Stimulated activated CD8-positive, alpha-beta memory T cell treated with anti-CD3 and anti-CD28 coated beads, Interleukin-15, amount 100 ng/mL, for 4 hours (primary cell): ENCODE measurements at places on chromosomes 2 and 18.
A peak's percentile ranks its signal among the peaks of the same experiment; 100 is the strongest.

DNA sequence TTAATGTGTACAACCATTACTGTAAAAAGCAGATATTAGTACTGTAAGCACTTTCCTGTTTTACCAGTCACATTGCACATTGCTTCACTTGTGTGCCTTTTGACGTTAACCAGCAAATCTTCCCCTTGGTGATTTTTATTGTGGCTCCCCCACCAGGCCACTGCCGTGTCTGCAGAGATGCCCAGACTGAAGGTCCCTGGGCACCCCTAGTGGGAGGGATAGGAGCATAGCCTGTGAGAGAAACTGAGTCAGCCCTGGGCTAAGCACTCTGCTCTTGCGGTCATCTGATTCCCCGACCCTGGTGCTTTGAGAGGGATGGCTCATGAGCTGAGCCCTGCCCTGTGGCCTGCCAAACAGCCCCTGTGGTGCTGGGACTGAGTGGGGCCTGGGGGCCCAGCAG lies 73.4 kb downstream of the INPP4A start:
- no peak for DNase-seq

DNA sequence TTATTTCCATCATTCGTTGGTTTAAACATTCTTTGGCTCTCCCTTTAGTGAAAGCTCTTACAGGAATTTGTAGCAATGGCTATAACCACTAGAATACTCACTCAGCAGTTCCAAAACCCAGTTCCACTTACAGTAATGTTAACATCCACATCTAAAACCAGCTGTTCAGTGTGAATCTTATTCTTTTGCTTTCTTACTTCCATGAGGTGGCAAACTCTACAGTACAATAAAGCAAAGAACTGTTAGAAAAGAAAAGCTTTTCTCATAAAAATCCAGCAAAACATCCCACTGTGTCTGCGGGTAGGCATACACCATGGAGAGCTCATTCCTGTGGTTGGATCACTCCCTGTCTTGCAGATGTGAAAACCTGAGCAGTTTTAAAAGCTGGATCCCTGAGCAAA lies 147.1 kb downstream of the ARHGAP28 start:
- no peak for DNase-seq

DNA sequence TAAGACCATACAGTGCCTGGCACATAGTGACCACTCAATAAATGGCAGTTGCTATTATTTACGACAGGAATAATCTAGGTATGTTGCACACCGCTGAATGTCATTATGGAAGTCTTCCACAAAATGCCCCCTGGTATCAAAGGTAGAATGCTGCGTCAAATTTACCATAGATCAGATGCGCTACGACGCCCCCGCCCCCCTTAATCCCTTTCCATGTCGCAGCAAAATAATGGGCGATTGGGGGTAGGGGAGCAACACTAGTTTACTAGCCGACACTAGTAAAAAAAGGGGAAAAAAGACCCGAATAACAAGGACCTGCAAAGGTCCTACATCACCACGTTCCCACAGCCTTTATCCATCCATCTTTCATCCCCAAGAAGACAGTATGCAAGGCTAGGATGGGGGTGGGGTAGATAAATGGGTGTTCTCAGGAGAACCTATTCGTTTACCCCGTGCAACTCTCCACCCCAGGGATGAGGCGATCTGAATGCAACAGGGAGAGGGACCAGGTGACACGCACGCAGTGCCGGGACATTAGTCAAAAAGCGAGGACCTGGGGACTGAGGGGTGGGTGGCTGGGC lies 455 bp downstream of the PREPL start:
- DNase-seq, result no peak

DNA sequence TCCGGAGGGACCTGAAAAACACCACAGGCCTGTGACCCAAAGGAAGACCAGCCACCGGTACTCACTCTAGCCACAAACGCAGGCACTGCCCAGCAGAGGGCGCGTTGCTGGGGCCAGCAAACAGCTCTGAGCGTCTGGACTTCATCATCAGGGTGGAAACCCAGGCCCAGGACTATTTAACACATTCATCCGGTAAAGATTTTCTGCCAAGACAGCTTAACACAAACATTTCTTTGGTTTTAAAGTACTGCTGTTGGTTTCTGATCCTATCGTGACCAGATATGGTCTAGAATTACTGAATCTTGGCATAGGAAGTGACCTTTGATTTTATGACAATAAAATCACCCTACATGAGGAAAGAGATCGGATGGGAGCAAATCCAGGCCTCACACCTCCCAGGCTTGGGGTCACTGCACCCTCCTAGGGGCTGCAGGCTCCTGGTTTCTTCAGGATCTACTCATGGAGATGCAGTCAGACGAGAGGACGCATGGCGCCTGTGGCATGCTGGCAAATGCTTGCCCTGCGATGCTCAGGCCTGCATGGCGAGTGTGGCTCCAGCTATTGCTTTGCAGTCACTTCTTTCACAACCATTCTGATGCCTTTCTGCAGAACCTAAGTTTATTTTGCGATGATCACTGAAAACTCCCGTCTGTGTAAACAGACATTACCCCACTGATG lies 130.4 kb downstream of the COL4A4 start:
- no peak for DNase-seq

DNA sequence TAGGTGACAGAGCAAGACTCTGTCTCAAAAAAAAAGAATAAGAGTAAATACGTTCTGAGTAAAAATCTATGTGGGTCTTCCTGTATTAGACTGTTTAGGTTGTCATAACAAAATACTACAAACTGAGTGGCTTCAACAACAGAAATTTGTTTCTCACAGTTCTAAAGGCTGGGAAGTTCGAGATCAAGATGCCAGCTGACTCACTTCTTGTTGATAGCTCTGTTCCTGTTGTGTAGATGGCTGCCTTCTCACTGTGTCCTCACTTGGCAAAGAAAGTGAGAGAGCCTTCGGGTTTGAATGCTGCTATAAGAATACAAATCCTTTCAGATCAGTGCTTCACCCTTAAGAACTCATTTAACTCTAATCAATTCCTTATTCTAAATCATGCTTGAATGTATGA lies 430.0 kb upstream of the VWC2L start:
- DNase-seq, result no peak

GRCh38 chr18:7370375-7370774 lies 139.5 kb downstream of the LRRC30 start:
- no peak for DNase-seq

GRCh38 chr2:112073875-112074274 lies 18.8 kb downstream of the TMEM87B start:
- DNase-seq, result no peak

DNA sequence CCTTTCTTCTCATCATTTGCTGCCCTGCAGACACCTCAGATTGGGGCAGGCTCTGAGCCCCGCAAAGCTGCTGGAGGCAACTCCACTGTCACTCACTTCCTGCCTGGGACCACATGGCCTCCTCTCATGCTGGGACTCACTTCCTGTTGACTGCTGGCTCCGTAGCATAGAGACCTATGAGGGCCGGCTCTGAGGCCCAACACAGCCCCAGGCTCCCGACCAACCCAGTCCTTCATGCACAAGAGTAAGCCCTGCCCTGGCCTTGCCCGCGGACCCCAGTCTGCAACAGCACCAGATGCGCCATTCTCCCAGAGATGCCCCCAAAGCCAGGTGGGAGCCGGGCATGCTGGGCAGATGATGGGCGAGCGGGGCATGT lies 55.7 kb downstream of the DNMT3A start:
- peak; percentile 51 for DNase-seq

GRCh38 chr2:201255408-201256033 lies 4.8 kb upstream of the CASP8 start:
- DNase-seq, result no peak

DNA sequence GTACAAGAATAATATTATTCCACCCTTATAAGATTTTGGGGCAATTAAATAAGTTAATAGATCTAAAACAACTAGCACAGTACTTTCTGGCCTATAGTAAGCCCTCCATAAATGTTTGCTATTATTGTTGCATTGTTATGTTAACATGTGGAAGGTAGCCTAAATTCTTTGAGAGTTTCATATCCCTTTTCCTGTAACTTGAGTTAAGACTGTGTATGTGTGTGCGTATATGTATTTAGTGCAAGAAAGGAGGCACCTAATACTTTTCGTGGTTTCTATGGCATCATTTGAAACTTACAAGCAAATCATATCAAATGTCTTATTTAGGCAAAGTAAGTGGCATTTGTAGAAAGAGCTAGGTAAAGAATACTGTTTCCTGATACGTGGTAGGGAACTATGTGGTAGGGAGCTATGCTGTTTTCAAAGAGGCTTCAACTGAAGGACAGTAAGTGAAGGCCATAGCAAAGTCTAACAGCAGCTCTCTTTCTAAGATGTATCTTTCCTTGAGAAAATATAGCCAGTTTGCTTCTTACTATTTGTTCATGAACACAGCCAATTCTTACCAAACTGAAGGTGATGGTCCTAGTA lies 36.8 kb upstream of the C2orf74 start:
- DNase-seq, result no peak

- no peak for DNase-seq
These were observed 267.6 kb downstream of the KCNE4 start for GRCh38 chr2:223319601-223320000.

GRCh38 chr2:47049502-47049901 lies 105.6 kb downstream of the STPG4 start:
- DNase-seq, result no peak

DNA sequence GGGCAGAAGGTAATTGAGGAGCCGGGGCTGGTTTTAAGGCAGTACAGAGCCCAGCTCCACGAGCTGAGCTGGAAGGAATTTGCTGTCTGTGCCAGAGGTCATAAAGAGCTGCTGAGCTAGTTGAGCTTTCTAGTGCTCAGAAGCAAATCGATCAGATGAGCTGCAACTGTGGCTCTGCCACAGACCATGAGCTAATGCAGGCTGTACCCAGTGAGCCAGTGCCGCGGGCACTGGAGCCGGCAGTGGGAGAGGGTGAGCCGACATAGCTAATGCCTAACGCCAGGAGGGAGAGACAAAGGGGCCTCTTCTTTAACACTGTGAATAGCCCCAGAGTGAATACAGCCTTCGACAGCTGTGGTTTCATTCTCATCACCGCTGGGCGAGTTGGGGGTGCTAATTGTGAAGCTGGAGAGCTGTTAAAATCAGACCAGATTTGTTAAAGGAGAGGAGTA lies 410.1 kb upstream of the TCF4 start:
- DNase-seq, result no peak

- DNase-seq, result no peak
These were observed 65.1 kb upstream of the TRIB2 start for GRCh38 chr2:12651641-12652040.

DNA sequence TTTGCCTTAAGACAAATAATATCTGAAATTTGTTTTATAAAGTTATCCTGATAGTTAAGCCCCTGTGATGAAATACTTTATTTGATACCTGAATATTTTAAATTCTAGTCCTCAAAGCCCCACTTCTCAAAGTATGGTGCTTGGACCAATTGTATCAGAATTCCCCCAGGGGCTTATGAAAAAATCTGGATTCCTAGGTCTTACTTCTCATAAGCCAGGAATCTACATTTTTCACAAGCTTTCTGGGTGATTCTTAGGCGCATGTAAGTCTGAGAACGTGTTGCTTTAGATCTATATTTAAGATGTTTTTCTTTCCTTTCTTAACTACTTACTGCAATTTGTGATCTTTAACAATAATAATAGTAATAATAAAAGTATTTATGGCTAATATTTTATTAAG lies 53.1 kb downstream of the MYO1B start:
- DNase-seq, result no peak

DNA sequence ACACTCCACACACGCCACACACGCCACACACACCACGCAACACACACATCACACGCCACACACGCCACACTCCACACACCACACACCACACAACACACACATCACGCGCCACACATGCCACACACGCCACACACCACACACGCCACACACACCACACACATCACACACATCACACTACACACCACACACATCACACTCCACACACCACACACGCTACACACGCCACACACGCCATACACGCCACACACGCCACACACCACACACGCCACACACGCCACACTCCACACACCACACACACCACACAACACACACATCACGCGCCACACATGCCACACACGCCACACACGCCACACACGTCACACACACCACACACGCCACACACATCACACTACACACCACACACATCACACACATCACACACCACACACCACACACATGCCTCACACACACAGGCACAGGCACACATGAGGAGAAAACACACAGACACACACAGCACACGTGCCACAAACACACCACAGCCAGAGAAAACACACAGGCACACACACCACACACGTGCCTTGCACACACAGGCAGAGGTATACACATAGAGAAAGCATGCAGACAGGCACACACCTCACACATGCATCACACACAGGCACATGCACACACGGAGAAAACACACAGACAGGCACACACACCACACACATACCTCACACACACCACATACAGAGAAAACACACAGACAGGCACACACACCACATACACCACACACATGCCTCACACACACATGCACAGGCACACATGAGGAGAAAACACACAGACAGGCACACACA lies 241.5 kb upstream of the MYT1L start:
- DNase-seq, result no peak

GRCh38 chr2:216717491-216717901 lies 22.1 kb upstream of the IGFBP5 start:
- no peak for DNase-seq

DNA sequence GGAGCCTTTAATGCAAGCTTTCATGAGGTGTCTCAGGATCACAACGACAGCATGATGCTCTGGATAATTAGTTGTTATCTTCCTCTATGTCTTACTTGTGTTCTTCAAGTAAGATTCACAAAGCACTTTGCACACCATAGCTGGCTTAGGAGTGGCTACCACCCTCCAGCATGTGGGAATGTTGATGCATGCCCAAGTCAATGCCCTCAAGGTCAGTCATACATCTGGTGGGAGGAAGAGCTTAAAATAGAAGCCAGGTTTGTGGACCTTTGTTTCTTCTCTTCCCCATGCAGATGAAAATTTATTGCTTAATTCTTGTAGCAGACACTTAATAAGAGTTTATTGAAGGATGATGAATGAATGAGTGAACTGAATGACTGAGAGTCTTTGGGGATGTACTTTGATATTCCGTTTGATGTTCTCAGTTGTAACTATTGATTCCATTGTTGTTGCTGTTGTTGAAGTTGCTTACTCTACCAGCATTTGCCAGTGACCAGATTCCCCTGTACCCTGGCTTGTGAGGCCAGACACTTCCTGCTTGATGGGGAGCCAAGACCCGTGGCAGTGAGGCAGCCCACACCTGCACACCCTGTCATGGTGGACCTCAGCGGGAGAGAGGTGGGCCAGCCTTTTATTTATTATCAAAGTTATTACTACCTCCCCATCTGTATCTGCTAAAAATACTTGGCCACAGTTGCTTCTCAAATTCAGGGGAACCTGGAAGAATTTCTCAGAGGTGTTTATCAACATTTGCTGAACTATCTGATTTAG lies 137.8 kb downstream of the LAMA3 start:
- no peak for DNase-seq
